ENCODE measurements at places on chromosomes 11 and 22. TPM values are rescaled to one million over a fixed set of nuclear protein-coding genes. Genes with fewer than 3 reads are reported as not detected.

CRYBB1 gene
- total RNA-seq, result not detected

DRICH1 gene
- 0.73 TPM for total RNA-seq

OR10AG1 gene
- total RNA-seq, result not detected

PRG2 gene
- total RNA-seq, result 0.21 TPM

FLRT1 gene
- not detected for total RNA-seq

MUC6 gene
- under 0.01 TPM for total RNA-seq

MAML2 gene
- total RNA-seq, result 48.2 TPM

RIN1 gene
- total RNA-seq, result 4.8 TPM

C11orf97 gene
- not detected for total RNA-seq

LAYN gene
- total RNA-seq, result 0.42 TPM

MPEG1 gene
- 84.1 TPM for total RNA-seq

INS gene
- total RNA-seq, result not detected

CCDC15 gene
- total RNA-seq, result 1.4 TPM

KIF18A gene
- total RNA-seq, result 6.2 TPM

NAALAD2 gene
- total RNA-seq, result not detected

NXF1 gene
- 169 TPM for total RNA-seq

CCDC89 gene
- not detected for total RNA-seq

ZBTB16 gene
- 23.3 TPM for total RNA-seq

OLFML1 gene
- not detected for total RNA-seq

SMC1B gene
- total RNA-seq, result 0.10 TPM

KRTAP5-3 gene
- total RNA-seq, result not detected

C11orf52 gene
- not detected for total RNA-seq

TSSK2 gene
- 0.21 TPM for total RNA-seq

C11orf42 gene
- total RNA-seq, result not detected

SYT8 gene
- not detected for total RNA-seq

DDX25 gene
- 0.10 TPM for total RNA-seq

OR5A1 gene
- under 0.01 TPM for total RNA-seq

OR10A2 gene
- total RNA-seq, result not detected

OR5P2 gene
- not detected for total RNA-seq

MIF gene
- 66.7 TPM for total RNA-seq

ZNF214 gene
- not detected for total RNA-seq

STX5 gene
- 48.2 TPM for total RNA-seq

OR8G1 gene
- total RNA-seq, result under 0.01 TPM

KLHL35 gene
- 0.52 TPM for total RNA-seq

MCAM gene
- 2.6 TPM for total RNA-seq

PKDREJ gene
- under 0.01 TPM for total RNA-seq

OR52H1 gene
- 0.63 TPM for total RNA-seq

AAMDC gene
- total RNA-seq, result 2.8 TPM

NRGN gene
- total RNA-seq, result 58.9 TPM

NRXN2 gene
- 0.73 TPM for total RNA-seq

BDNF gene
- under 0.01 TPM for total RNA-seq

MEI1 gene
- 63.5 TPM for total RNA-seq

ZNF195 gene
- 15.2 TPM for total RNA-seq
